Activated CD4-positive, alpha-beta T cell treated with anti-CD3 and anti-CD28 coated beads, Interleukin-2, amount 10 ng/mL, durations not matched to agents 24 days and 14 days (primary cell): ENCODE measurements at places on chromosomes 4 and X. TPM values are rescaled to one million over a fixed set of nuclear protein-coding genes. Genes with fewer than 3 reads are reported as not detected.

DNA sequence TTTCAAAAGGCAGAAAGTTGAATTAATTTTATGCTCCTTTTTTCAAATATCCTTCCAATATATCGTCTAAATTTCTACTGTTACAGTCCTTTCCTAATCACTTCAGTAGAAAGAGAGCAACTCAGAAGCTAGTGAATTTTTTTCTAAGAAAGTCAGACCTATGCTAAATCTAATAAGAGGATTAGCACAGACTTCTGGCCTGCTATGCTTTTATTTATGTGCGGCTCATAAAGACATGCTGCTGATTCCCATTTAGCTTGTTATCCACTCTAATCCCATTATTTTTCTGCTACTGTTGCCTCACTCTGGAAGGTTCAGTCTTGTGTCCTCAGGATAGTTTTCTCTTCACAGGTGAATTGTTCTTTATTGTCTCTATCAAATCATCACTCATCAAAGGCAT is 473.5 kb upstream of the FAM241A start:
- DNase-seq: no peak

DNA sequence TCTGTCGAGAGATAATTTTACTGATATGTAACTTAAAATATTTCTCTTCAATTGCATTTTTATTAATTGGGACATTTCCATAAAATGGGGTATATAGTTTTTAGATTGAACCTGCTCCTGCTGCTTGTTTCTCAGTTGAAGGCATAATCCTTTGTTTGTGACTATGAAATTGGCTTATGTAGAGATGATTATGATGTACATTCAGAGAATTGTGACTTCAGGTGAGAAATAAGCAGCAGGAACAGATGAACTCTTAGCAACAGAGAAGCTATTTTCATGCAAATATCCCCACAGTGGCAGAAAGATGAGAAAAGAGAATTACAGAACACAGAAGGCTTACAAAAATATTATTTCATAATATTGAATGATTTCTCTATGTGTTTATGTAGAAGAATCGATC is 1499.5 kb upstream of the ADGRL3 start:
- no peak for DNase-seq

DNA sequence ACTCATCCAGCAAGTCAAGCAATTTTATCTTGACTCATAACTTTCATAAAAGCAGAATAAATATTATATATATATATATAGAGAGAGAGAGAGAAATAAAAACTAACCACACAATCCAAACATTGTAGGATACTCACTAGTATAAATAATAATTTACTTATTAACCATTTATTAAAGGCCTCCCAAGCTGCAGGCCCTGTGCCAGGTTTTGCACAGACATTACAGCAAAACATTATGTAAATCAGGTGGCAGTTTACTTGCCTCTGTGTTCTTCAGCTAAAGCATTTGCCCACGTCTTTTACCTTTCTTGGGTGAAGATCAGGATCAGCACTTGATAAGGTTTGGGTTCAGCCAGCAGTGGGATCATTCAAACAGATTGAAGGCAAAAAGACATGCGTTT is 75.6 kb downstream of the CLDN22 start:
- DNase-seq: no peak

- no peak for DNase-seq
These were observed 5.6 kb upstream of the CENPC start for GRCh38 chr4:67550857-67551256.

DNA sequence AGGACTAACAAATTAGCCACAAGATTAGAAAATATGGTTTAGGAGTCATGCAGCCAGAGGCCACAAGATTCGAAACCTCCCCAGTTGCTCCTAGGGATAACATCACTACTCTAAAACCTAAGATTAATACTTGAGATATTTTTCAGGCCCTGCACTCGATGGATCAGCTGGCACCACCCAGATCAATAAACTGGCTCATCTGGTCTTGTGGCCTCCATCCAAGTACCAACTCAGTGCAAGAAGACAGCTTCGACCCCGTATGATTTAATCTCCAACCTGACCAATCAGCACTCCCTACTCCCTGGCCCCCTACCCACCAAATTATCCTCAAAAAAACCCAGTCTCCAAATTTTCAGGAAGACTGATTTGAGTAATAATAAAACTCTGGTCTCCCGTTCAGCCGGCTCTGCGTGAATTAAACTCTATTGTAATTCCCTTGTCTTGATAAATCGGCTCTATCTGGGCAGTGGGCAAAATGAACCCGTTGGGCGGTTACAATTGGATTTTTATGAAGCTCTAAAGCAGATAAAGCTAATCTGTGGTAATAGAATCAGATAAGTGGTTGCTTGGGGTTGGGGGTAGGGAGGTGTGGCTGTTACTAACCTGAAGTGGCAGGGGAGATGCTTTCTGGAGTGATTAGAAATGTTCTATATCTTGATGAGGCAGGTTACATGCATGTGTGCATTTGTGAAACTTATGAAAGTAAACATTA is 91.8 kb upstream of the ATXN3L start:
- no peak for DNase-seq

GRCh38 chr4:122830426-122831095 is 3.9 kb downstream of the FGF2 start:
- DNase-seq: no peak

DNA sequence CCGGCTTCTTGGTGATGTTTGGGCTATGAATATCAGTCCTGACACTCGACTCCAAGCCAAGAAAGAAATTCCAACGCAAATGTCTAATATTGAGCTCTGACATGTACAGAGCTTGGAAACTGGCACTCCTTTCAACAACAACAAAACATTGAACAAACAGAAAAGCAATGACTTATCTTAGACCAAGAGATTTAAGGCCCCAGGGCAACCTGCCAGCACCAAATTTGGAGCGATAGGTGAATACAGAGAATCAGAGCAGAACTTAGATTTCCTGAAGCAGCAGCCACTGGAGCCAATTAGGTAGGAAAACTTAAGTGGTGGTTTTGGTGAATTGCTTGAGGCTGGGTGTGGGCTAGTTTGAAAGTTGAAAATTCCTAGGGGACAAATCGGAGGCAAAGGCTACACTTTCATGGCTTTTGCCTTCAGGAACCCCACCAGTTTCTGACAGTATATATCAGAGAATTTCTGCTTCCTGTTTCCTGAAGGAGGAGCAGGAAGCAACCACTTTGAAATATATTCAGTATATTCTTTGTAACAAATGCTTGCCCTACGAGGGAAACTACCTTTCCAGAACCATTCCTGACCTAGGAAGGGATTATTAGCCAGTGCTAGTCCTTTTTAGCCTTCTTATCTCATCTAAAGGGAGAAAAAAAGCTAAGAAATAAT is 10.1 kb upstream of the FMR1 start:
- no peak for DNase-seq

DNA sequence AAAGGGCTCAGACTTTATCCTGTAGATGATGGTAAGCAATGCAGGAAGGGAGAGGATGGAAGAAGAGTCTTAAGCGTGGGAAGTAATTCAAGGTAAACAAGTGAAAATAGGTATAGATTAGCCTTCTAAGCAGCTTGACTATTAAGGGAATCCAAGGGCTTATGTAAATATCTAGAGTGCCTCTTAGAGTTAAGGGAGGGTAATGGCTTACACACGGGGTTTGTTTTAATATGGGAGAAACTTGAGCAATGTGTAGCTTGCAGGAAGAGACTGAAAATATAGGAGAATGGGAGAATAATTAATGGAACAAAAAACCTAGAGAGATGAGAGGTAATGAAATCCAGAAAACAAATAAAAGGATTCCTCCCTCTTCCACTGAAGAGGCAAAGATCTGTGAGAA is 12.8 kb upstream of the SAP30 start:
- DNase-seq: no peak

- DNase-seq: no peak
These were observed 165.1 kb upstream of the ATP6AP2 start for GRCh38 chrX:40415675-40416074.

GRCh38 chrX:74421740-74422352 is 553 bp downstream of the SLC16A2 start:
- no peak for DNase-seq

Gene SLC4A4
- 0.09 and 0.21 TPM in 2 replicates for total RNA-seq

Gene CENPU
- total RNA-seq: 71.7 and 75.5 TPM in 2 replicates

Gene ADH1A
- total RNA-seq: not detected in 2 replicates

Gene PCSK1N
- 0.33 TPM in 1 of 2 replicates, not detected in the other for total RNA-seq

Gene P2RY8
- total RNA-seq: 19.1 and 19.5 TPM in 2 replicates

Gene FREM3
- total RNA-seq: not detected in 2 replicates

Gene RGN
- not detected in 2 replicates for total RNA-seq

Gene HTR2C
- total RNA-seq: not detected in 2 replicates

Gene GAR1
- total RNA-seq: 59.1 and 61.8 TPM in 2 replicates
